ENCODE measurements at places on chromosomes 4 and X. TPM values are rescaled to one million over a fixed set of nuclear protein-coding genes. Genes with fewer than 3 reads are reported as not detected.

Gene GPR50
- total RNA-seq, result not detected

- H3K36me3 ChIP-seq, result 0 out of 2 replicates have a peak, but pooled peaks cover 1% of the 10 kb centered on the region
- no peaks in the 10 kb centered on the region for H3K27me3 ChIP-seq
- no peaks in the 10 kb centered on the region for H3K4me1 ChIP-seq
Measured at GRCh38 chr4:86670756-86671155, 76.6 kb downstream of the PTPN13 start.

DNA sequence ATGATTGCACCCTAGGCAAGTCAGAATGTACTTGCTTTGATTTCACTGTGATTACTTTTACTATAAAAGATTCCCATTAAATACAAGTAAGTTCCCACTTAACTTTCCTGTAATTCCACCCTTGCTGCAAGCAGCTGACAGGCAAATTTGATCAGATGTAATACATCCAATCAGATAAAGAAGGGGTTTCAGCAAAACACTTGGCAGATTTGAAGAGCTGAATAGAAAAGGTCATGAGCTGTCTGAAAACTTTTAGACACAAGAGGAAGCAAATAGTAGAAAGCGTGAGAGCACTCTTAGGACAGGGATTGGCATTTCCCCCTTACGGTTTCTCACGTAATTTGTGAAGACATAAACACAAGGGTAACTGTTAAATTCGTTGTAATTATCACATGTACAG, 22.8 kb downstream of the HSD17B13 start:
- H3K27ac ChIP-seq, result no peak overlapping the region
- H3K4me3 ChIP-seq, result no peak overlapping the region
- no peaks in the 10 kb centered on the region for H3K36me3 ChIP-seq
- no peaks in the 10 kb centered on the region for H3K4me1 ChIP-seq
- no peak for DNase-seq
- H3K27me3 ChIP-seq, result peaks cover 4% of the 10 kb centered on the region

- H3K27me3 ChIP-seq, result no peaks in the 10 kb centered on the region
- H3K27ac ChIP-seq, result no peak overlapping the region
- no peak for DNase-seq
Measured at GRCh38 chr4:681736-682451, 7.1 kb downstream of the SLC49A3 start.

- H3K36me3 ChIP-seq, result peaks cover 5% of the 10 kb centered on the region
- DNase-seq, result peak; percentile 22
- no peak overlapping the region for H3K4me3 ChIP-seq
- H3K27ac ChIP-seq, result no peak overlapping the region
Measured at GRCh38 chr4:106273831-106274230, 42.2 kb downstream of the TBCK start.
